Umbilical cord (tissue), 2 donors: ENCODE measurements at places on chromosomes 7 and 10.

DNA sequence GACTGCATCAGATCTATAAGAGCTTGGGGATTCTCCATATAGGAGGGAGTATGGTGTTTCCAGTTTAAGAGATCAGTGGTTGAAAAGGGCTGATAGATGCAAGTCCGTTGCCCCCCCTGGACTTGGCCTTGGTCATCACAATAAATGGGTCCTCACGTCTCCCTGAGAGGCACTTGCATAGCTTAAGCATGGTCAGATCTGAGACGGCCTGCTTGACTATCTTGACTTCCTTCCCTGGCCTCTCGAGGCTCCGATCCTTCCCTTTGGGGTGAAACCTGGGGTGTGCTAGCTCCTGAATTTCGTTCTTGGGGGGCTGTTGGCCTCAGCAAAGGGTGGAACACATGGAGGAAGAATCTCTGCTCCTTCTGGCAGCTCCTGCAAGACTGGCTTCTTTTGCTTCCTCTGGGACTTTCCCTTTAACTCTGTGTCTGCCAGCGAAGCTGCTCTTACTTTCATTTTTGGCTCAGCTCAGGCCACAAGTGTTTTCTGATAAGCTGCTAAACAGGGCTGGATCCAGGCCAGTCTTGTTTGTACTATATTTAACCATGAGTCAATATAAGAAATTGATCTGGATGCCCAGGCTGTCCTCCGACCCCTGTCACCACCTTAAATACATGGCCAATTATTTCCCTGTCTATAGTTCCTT is 11.2 kb upstream of the ZNF485 start:
- DNase-seq = peak; percentile 26

DNA sequence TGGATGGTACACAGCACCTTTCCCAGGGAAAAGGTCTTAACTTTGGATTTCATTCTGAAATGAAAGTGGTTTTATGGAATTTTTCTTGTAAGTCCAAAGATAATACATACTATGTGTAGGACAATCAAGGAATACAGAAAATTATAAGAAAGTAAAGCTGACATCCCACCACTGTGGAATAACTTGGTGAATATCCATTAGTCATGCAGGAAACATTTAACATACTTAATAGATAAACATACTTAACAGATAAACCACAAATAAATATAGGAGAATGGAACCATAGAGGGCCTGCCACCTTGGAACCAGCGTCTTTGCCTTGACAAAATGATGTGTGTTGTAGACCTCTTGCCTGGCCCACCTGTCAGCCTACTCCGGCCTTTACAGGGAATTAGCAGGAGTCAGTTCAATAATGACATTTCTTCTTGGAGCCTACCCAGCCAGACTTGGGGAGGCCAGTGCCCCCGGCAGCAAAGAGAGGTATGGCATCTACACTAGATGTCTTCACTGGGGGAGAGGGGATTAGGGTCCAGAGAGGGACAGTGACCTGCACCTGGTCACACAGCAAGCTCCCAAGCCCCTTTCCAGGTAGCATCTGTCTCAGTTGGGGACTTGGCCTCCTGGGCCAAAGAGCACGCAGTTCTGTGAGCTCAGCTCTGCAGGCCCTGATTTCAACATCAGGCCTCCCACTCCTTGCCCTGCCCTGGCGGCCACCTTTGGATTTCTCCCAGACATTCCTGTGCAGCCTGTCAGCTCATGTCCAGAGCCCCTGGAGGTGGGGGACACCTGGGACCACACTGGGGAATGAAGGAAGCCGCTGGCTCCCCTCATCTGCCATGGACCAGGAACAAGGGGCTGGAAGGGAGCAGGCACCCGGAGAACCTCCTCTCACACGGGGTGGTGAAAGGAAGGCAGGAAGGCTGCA is 112.6 kb upstream of the PPIF start:
- DNase-seq = no peak

GRCh38 chr7:41720886-41721285 is 18.0 kb upstream of the INHBA start:
- no peak for DNase-seq

- DNase-seq = peak; percentile 17
These were observed 312.0 kb upstream of the FZD1 start for GRCh38 chr7:90951986-90952954.

- DNase-seq = no peak
These were observed 87.4 kb downstream of the ARHGAP22 start for GRCh38 chr10:48517482-48517881.

- no peak for DNase-seq
These were observed 35.5 kb downstream of the LAMB1 start for GRCh38 chr7:107967420-107967819.

DNA sequence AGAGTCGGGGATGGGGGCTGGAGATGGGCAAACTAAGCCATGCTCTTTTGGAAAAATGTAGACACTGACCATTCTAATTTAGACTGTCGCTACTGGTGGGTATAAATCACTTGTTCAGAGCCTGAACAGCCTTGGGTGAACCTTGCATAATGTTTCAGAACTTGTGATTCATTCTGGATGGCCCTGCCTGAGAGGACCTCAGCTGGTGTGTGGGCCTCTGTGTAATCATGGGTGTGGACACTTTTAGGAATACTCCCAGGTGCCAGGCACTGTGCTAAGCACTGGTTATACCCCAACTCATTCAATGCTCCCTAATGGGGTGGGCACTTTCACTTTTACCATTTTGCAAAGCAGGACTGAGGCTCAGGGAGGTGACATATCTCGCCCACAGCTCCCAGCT is 26.8 kb upstream of the TM9SF3 start:
- no peak for DNase-seq

DNA sequence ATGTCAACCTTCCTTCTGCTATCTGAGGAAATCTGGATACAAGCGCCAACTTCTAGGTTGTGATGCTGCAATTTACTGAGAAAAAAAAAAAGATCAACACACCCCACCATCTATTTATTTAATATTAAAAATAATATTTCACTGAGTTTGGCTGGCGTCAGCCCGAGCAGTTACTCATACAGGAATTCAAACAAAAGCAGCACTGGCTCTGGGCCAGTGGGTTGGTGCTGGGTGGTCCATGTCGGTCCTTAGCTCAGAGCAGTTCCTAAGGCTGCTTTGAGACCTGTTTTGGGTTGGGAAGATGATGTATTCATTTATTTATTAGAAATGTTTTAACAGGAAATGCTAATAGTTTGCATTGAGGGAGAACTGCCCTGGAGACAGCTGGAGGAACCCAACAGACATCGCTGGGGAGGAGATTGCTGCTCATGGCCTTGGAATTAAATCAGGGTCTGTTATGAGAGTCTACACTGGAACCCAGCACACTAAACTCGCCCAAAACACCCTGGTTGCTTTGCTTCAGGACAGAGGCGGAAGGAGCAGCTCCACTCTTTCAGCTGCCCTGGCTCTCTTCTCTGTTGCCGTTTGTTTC is 36.3 kb upstream of the GOT1 start:
- peak; percentile 12 for DNase-seq

DNA sequence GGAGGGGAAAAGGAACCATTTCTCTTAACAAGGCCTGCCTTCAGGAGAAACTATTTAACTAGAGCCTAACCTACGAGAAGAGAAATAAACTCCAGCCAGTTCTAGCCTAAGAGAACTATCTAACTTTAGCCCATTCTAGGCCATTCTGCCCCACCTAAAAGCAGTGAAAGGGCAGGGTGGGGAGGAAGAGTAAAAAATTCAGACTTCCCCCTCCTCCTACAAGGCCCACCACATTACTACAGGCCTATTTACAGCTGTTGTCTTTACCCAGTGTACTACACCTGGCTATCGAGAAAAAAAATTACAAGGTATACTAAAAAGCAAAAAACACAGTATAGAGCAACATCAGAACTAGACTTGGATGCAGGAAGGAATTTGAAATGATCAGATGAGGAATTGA is 93.0 kb downstream of the KMT2C start:
- no peak for DNase-seq

GRCh38 chr7:86760236-86760635 is 116.5 kb downstream of the GRM3 start:
- no peak for DNase-seq

- DNase-seq = no peak
These were observed 9.3 kb downstream of the GIMAP7 start for GRCh38 chr7:150524018-150524417.

DNA sequence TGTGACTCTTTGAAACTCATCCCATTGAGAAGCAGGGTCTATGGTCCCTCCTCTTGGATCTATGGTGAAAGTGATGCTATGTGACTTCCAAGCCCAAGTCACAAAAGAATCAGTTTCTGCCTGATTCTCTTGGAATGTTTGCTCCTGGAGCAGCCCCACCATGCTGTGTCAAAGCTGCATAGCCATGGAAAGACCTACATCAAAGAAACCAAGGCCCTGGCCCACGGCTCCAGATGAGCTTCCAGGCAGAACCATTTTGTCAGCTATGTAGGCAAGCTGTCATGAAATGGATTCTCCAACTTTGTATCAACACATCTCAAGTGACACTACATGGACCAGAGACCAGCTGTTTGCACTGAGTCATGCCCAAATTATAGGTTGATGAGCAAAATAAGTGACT is 77.0 kb downstream of the AASS start:
- no peak for DNase-seq

- DNase-seq = no peak
These were observed 23.7 kb downstream of the CDK13 start for GRCh38 chr7:39973801-39974200.

GRCh38 chr10:62691336-62691735 is 113.2 kb upstream of the ADO start:
- DNase-seq = no peak

DNA sequence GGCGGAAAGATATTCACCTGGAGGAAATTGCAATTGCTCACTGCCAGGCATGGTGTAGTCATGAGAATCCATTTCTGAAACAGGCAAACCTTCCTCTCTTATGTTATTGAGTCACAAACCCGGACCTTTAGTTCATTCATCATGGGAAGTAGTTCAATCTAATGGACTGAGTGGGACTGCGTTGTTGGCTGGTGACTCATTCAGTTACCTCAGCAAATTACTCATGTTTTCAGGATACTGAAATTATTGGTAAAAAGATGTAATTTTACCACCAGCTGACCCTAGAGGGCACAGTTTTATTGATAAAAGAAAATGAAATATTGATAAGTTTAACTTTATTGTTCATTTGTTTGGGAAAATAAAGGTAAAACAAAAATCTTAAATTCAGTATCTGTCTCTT is 1194.4 kb upstream of the SORCS1 start:
- peak; percentile 15 for DNase-seq

- no peak for DNase-seq
These were observed 52.4 kb downstream of the PDIA4 start for GRCh38 chr7:148975896-148976295.

GRCh38 chr7:47666164-47666862 is 84.4 kb upstream of the TNS3 start:
- no peak for DNase-seq

GRCh38 chr7:127876393-127876792 is 154.8 kb downstream of the LRRC4 start:
- peak; percentile 49 for DNase-seq

- peak; percentile 43 for DNase-seq
These were observed 995 bp upstream of the INPP5F start for GRCh38 chr10:119724593-119725516.

DNA sequence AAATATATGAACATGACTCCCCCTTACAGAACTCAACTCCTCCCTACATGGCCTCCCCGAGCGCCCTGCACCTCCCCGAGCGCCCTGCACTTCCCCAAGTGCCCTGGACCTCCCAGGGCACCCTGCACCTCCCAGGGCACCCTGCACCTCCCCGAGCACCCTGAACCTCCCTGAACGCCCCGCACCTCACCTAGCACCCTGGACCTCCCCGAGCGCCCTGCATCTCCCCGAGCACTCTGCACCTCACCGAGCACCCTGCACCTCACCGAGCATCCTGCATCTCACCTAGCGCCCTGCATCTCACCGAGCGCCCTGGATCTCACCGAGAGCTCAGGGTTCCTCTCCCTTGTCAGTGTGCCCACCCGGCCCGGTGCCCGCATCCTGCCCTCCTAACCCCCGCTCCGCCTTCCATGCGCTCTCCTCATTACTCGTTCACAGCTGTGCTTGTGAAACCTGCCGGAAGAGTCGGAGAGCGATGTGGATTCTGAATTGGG is 134.3 kb downstream of the ACTR3B start:
- no peak for DNase-seq

DNA sequence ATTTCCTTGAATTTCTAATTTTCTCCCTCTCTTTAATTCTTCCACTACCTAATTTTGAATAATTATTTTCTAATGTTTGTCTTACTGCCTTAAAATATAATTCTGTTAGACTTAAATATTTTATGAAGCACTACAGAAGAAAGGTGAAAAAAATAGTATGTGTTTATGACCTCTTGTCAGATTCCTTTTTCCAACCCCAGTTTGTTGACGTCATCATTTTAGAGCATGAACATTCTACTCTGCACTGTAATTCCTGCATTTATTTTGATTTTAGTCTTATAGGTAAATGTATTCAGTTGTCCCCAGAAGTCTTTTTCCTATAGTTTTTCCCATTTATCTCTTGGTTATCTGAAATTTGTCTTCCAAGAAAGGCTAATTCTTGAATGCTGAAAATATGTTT is 468.1 kb downstream of the SORCS3 start:
- no peak for DNase-seq

GRCh38 chr7:131183611-131184119 is 144.0 kb upstream of the MKLN1 start:
- no peak for DNase-seq

- DNase-seq = no peak
These were observed 362.0 kb downstream of the ETV1 start for GRCh38 chr7:13627455-13627854.

GRCh38 chr7:121480566-121481335 is 84.6 kb upstream of the FAM3C start:
- DNase-seq = peak; percentile 66

DNA sequence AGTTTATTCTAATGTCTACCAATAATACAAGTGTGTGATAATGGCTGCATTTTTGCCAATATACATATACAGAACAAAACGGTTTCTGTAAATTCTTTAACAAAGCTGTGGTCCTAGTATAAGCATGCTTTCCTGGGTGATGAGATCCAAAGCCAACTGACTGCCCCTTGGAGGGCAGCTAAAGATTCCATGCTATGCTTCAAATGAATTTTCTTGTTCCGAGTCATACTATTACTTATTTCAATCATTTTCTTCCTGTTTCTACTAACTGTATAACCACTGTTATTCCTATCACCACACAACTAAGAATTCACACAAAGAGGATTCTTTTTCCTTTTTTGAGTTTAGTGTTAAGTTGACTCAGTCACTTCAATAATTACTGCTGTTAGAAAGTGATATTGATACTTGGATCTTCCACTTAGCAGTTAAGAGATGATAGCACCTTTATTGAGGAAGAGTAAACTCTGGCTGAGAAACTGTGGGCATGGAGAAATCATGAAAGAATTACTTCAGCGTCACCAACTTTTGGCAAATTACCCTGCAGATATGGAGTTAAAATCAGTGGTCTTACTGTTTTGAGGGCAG is 197.5 kb downstream of the ARL4A start:
- DNase-seq = no peak

- DNase-seq = no peak
These were observed 65.8 kb upstream of the LAMB4 start for GRCh38 chr7:108196004-108196403.
